ENCODE measurements at places on chromosomes 13 and 19. TPM values are rescaled to one million over a fixed set of nuclear protein-coding genes. Genes with fewer than 3 reads are reported as not detected.

POP4 gene
- total RNA-seq: 50.0 TPM

ZNF329 gene
- 10.3 TPM for total RNA-seq

TNFSF9 gene
- 0.40 TPM for total RNA-seq

ATP13A1 gene
- total RNA-seq: 22.0 TPM

GGACT gene
- total RNA-seq: 3.9 TPM

DCT gene
- total RNA-seq: not detected

CPT1C gene
- 14.1 TPM for total RNA-seq

ATXN8OS gene
- not detected for total RNA-seq

NAPSA gene
- not detected for total RNA-seq

TINCR gene
- under 0.01 TPM for total RNA-seq

CYP2F1 gene
- total RNA-seq: not detected

CLEC4M gene
- total RNA-seq: 8.5 TPM

STARD13 gene
- 23.6 TPM for total RNA-seq

PSG3 gene
- total RNA-seq: not detected

KIR2DL3 gene
- not detected for total RNA-seq

FPR1 gene
- not detected for total RNA-seq

TMIGD2 gene
- not detected for total RNA-seq

ZNF667 gene
- 1.5 TPM for total RNA-seq

CBARP gene
- 1.2 TPM for total RNA-seq

RNF113B gene
- total RNA-seq: not detected

MUC16 gene
- total RNA-seq: under 0.01 TPM

LRRC8E gene
- under 0.01 TPM for total RNA-seq
